Stimulated activated CD4-positive, alpha-beta T cell treated with anti-CD3 and anti-CD28 coated beads, Interleukin-12 subunit alpha, Interleukin-12 subunit beta, amount 100 ng/mL, for 4 hours (primary cell): ENCODE measurements at places on chromosomes 5 and 9.

DNA sequence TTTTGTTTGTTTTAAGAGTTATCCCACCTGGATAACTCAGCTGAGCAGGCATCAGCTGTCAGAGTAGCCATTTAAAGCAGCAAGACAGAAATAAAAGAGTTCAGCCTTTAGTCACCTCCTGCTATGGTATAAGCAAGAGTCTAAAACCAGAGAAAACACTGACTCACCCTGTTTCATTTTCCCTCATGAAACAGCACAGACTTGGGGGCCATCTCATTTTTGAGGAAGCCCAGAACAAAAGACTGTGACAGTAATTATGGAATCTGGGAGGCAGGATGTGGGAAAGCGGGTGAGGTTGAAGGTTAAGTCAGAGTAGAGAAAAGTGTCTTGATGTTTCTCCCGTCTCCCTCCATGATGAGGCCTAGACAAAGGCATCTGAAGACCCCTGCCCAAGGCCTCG lies 90.2 kb upstream of the FAM174A start:
- DNase-seq: no peak

- no peak for DNase-seq
These were observed 4.9 kb downstream of the GARNL3 start for GRCh38 chr9:127269449-127269848.

DNA sequence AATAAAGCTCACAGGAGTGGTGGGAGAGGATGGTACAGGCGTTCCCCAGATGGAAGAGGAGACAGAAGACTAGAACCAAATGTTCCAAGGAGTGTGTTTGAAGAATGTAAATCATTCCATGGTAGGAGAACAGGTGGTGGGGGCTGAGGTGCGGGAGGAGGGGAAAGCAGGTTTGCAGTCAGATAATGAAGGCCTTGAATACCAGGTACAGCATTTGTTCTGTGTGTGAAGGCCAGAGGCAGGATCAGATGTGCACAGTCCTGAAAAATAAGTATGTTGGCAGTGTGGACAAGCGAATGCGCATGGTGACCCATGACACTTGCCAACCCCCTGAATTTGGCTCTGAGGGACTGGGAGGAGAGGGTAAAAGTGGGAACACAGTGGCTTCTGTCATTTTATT lies 59.9 kb upstream of the ALDH1B1 start:
- DNase-seq: no peak

GRCh38 chr9:134320868-134321471 lies 5.3 kb upstream of the RXRA start:
- DNase-seq: no peak

DNA sequence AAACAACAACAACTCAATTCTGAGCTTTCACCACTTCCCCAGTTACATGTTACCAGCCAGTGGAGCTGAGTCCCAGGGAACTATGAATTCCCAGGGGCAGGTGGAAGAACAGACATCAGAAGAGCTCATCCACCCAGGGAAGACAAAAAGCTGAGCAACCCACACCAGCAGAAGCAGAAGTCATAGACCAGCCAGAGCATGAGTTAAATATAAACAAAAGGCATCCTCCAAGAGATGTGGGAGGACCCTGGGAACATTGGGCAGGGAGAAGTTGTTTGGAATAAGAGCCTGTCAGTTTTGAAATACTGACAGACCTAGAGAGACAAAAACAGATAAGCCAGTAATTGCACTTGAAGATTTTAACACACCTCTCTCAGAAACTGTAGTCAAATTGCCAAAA lies 102.3 kb upstream of the LMX1B start:
- no peak for DNase-seq

DNA sequence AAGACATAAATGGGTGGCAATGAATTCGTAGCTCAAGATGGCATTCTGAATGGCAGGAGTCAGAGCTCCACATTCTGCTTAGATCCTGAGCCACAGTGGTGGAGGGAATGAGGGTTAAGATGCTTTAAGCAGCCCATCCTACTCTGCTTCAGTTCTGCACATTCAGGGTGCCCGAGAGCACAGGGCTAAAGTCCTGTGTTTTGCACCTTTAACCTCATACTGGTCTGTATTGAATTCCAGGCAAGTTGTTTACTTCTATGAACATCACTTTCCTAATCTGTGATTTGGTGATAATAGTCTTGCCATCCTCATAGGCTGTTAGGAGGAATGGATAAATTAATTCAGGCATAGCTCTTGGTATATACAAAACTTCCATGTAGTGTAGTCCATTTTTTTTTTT lies 321.6 kb upstream of the CD180 start:
- no peak for DNase-seq

DNA sequence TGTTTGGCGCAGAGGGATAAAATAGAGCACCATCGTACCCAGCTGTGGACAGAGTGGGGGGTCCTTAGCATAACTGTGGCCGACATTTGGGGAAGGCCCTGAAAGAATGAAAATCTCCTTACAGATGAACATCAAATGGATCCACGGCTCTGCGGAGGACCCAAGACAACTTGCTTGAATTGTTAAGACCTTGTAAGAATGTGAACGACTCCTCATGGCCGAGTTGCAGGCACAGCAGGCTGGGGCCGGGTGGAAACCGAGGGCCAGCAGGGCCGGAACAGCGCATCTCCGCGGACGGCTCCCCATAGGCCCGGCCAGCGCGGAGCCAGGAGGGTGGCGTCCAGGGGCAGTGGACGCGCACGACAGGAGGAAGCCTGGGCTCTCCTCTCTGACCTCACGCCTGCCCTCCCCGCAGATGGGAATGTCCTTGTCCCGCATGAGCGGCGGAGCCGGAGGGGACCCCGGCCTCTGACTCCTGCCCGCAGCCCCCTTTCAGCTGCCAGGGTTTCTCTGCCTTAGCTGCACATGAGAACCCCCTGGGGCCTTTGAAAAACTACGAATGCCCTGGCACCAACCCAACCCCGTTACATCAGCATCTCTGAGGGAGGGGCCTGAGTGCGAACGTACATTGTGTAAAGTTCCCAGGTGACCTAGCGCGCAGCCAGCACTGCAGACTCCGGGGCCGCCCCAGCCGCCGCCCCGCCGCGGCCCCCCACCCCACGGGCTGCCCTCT lies 36.2 kb upstream of the PTCH1 start:
- DNase-seq: no peak

DNA sequence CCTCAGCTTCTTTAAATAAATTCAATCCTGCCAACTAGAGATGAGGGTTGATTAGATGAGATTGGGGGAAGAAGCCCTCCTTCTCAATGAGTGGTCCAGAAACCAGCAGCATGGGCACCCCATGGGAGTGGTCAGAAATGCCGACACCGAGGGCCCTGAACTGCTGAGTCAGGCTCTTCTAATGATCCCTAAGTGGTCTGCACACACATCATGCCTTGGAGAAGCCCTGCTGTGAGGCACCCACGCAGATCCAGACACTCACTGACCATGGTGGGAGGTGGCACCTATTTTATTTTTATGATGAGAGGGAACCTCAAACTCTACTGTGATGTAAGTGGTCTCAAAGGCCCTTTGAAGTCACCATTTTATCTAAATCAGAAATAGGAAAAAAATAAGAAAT lies 72.3 kb upstream of the BOD1 start:
- no peak for DNase-seq

GRCh38 chr5:180470966-180471582 lies 23.1 kb upstream of the CNOT6 start:
- DNase-seq: peak; percentile 40

DNA sequence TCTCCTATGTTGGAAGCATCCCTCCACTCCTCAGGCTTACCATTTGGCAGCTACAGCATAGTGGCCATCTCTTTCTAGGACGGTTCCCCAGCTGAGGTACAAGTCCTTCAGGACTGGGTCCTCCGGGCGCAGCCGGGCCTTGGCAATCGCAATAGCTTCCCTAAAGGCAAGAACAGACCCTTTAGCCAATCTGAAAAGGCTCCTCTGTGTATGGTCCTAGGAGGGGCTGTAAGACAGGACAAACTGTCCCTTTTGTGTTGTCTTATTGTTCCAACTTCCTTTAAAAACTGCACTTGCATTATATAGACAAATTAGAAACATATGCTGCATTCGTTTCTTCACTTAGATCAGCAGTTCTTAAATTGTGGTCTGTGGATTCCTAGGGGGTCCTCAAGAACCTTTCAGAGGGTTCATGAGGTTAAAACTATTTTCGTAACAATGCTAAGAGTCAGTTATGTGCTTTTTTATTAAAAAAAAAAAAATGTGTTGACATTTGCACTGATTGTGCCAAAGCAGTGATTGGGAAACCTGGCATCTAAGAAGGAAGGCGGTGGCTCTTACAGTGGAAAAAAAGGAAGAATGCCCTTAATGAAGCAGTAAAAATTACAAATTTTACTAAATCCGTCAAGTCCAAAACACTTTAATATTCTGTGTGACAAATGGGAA lies 38.7 kb downstream of the GEMIN5 start:
- DNase-seq: no peak

DNA sequence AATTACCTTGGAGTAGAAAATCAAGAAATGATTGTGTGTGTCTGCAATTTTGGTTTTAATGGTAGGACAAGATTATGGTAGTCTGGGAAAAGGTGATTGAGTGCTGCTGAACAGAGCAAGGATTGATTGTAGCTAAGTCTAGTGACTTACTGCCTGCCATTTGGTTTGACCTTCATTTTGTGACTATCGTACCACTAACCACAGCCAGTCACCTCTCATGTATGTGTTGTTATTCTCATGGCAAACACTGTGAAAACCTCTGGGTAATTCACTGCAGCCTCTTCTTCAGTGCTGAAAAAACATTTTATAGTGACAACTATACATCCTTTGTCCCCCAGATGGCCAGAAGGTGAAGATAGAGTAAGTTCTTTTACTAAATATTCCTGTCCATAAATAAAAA lies 37.5 kb downstream of the CTNNA1 start:
- no peak for DNase-seq

DNA sequence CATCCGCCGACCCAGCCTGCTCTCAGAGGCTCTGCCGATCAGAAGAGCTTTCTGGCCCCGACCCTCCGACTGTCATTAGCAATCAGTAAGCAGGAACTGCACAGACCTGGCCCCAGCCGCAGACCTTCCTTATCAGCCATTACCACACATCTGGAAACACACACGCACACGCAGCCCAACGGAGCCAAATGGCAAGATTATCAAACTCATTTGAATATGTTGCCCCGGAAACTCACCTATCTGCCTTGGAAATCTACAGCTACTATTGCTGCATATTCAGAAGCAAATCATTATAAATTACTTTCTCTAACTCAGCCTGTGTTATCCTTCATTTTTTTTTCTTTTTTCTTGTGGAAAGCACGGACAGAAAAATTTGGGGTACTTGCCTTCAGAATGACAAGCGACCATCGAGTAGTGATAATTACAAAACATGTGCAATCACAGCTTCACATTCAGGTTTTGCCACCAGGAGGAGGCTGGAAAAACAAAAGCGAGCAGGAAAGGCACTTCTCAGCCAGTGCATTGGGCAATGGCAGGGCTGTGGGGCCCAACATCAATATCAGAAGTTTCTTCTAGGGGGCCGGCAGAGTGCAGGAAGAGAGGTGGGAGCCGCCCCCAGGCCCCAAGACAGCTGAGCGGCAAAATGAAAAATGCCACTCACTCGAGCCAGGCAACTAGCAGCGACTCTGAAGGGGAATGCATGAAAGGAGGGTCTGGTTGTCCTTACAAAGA lies 122.3 kb downstream of the VAV2 start:
- DNase-seq: no peak

- DNase-seq: no peak
These were observed 321.0 kb upstream of the TRPC7 start for GRCh38 chr5:136686192-136686872.

- no peak for DNase-seq
These were observed 188.8 kb downstream of the MTRR start for GRCh38 chr5:8057769-8058168.

GRCh38 chr5:7852542-7852941 lies 1.6 kb upstream of the CFAP90 start:
- DNase-seq: no peak

- peak; percentile 15 for DNase-seq
These were observed 42.1 kb downstream of the SEC61B start for GRCh38 chr9:99264070-99264680.

- no peak for DNase-seq
These were observed 80.4 kb downstream of the ALDH7A1 start for GRCh38 chr5:126514558-126515141.

DNA sequence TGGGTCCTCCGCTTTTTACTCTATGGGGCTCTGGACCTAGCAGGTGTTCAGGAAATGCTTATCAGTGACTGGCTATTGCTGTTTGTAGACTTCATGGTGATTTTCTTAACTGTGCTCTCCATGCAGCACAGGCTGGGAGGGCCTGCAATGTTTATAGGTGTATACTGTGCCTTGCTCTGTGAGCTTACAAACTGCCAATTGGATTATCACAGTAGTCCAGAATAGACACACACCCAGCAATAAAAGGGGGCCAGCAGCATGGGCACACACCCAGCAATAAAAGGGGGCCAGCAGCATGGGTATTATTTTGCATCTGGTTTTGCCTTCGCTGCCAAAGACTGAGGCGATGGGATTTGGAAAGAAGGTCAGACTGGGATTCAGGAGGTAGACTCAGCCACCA lies 100.0 kb downstream of the CRB2 start:
- no peak for DNase-seq

DNA sequence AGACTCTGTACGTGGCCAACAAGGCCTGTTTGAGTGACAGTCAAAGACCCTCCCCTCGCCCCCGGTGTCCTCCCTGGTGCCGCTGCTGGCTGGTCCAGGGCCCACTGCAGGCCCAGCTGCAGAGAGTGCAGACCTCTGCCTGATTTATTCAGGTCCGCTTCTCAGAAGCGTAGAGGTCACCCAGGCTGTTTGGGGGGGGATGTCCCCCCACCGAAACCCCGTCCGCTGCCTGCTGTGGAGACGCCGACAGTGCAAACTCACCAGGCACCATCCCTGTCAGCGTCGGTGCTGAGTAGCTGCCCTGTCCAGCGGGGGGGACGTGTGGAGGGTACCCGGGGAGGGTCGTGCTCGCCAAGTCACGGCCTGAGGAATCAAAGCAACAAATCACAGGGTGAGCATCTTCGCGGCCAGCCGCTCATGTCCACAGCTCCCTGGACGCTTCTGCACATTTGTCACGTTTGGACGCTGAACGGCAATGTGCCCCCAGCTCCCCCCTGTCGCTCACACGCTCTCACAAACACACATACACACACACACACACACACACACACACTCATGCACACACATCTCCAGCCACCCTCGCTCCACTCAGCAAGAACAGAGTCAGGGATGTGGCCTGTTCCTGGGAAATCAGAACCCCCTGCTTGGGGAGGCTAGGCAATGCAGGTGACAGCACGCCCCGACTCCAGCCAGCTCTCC lies 152.2 kb downstream of the PAX5 start:
- DNase-seq: no peak

- DNase-seq: no peak
These were observed 273.9 kb downstream of the CDK5RAP2 start for GRCh38 chr9:120306088-120306487.

GRCh38 chr9:27659571-27659970 lies 86.3 kb upstream of the C9orf72 start:
- DNase-seq: no peak
